ENCODE measurements at places on chromosomes 1 and 21.
A peak's percentile ranks its signal among the peaks of the same experiment; 100 is the strongest.

DNA sequence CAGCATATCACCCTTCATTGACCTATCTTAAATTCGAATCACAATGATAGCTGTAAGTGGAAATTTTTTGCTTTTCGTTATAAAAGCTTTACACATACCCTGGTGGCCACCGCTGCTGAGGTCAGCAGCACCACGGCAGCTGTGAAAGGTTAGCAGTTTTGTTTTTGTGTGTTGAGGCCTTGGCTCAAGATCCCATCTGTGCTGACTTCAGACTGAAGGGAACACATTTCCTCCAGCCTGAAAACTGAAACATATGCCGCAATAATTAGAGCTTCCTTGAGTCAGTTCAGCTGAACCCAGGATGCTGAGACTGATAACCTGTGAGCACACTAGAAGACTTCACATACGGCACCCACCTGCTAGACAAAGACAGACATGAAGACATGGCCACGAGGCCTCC, 103.0 kb downstream of the SMYD3 start:
- no peak for DNase-seq

- no peak for DNase-seq
Observed at GRCh38 chr1:87121711-87122163, 206.9 kb upstream of the LMO4 start.

GRCh38 chr1:54221867-54222484, 22.0 kb downstream of the MRPL37 start:
- no peak for DNase-seq

- DNase-seq = peak; percentile 27
Observed at GRCh38 chr21:43193651-43194302, 25.0 kb downstream of the CRYAA start.

DNA sequence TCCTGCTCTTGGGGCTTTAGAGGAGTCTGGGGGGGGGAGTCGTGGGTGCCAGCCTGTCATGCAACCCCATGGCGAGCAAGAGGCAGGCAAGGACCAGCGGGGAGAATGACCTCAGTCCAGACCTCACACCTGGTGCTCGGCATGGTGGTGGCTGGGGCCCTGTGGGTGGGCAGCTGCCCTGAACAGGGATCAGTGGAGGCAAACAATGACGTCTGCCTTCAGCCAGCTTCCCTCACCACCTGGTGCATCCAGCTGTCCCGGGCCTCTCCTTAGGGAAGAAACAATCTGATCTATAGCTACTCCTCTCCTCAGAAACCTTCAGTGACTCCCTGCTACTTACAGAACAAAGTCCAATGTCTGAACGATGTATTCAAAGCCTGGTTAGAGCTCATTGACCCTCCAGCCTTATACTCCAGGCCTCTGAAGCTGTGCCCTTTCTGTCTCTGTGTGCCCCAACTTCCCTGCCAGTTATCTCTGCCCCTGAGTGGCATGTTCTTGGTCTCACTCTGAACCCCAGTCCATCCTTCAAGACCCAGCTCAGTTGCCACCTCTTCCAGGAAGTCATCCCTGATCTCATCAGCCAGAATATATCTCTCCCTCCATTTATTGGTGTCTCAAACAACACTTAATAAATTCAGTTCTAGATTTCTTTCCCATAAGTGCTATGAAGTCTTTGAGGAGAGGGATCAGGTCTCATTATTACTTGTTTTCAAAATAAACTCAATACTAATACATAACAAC, 6.6 kb downstream of the PADI2 start:
- DNase-seq = no peak

- DNase-seq = no peak
Observed at GRCh38 chr1:213268221-213268620, 217.2 kb downstream of the RPS6KC1 start.

DNA sequence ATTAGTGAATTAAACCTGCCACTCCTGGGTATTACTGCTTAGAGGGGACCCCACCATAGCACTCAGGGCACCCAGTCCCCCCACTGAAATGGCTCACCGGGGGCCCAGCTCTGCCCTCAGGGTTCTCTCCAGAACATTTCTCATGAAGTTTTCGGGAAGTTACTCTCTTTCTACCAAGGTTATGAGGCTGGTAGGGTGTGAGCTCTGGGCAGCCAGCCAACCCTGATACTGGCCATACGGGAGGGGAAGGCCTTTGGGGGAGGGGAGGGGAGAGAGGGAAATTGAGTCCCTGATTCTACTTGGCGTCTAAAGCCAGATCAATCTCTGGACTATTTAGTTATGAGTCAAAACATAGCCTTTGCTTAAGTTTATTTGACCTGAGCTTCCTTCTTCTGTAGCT, 12.9 kb upstream of the PDE9A start:
- no peak for DNase-seq

- DNase-seq = peak; percentile 23
Observed at GRCh38 chr1:97603776-97604175, 317.1 kb downstream of the DPYD start.

GRCh38 chr1:58900396-58900795, 116.5 kb upstream of the JUN start:
- DNase-seq = no peak

- DNase-seq = no peak
Observed at GRCh38 chr1:24179251-24179840, 7.7 kb downstream of the IFNLR1 start.

GRCh38 chr1:87231703-87232367, 96.8 kb upstream of the LMO4 start:
- no peak for DNase-seq

DNA sequence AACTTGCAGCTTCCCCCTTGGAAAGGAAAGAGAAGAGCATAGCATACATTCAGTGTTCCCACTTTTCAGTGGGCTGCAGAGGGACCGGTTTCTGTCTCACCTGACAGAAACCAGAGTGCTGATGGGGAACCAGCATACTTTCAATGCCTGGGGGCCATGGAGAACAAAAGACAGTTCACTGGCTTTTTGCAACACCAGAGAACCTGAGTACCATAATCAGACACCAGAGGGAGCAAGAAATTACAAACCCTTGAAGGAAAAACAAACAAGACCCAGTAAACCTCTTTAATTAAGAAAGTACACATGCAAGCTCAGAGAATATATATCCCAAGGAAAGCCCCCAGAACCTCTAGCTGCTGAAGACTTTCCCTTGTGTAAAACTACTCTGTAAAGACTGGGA, 51.1 kb downstream of the CSMD2 start:
- no peak for DNase-seq

DNA sequence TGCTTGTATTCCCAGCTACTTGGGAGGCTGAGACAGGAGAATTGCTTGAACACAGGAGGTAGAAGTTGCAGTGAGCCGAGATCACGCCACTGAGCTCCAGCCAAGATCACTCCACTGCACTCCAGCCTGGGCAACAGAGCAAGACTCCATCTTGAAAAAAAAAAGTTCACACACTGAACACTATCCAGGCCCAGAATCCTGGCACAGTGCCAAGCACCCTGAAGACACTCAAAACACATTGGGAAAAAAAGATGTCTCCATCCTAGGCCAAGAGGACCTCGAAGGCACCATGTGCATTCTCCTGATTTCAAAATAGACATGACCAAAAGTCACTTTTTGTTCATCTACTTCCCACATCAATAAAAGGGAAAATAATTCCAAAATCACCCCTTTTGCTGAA, 38.7 kb downstream of the SLC9A1 start:
- no peak for DNase-seq

GRCh38 chr1:74343216-74343615, 108.0 kb downstream of the TNNI3K start:
- DNase-seq = peak; percentile 75

- DNase-seq = no peak
Observed at GRCh38 chr1:162299018-162299417, 77.6 kb downstream of the SPATA46 start.

GRCh38 chr1:227136210-227136820, 182.0 kb downstream of the CDC42BPA start:
- DNase-seq = peak; percentile 56

GRCh38 chr1:8822373-8823294, 5.2 kb upstream of the RERE start:
- DNase-seq = no peak

- DNase-seq = no peak
Observed at GRCh38 chr1:23421753-23422240, 2.8 kb downstream of the TCEA3 start.

DNA sequence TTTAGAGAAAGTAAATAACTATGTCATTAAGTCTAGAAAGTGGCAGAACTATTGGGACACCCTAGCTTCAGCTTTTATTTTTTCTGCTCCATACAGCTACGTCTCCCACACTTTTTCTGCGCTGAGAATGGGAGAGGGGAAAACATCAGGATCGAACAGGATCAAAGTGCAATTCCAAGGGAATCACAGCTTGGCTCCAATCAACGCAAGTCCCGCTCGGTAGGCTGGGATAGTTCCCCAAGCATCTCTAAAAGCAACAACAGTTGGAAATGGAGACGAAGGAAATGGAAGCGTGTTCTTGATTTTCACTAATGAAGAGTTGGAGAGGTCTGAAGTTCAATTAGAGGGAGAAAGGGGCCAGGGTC, 536 bp downstream of the HMGCL start:
- DNase-seq = no peak

DNA sequence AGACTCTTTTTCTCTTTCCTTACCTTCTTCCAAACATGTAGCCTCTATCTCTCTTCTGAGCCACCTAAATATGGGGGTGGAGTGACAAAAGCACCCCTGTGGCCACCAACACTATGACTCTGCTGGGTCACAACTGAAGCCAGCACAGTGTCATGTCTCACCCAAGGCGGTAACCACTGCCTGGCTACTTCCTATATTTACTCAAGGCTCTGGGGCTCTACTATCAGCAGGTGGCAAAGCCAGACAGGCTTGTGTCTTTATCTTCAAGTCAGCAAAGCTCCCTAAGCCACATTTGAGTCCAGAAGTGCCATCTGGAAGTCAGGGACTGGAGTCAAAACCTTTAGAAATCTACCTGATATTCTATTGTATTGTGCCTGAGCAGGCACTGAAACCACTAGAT, 1515.2 kb downstream of the PLA2G4A start:
- DNase-seq = no peak

DNA sequence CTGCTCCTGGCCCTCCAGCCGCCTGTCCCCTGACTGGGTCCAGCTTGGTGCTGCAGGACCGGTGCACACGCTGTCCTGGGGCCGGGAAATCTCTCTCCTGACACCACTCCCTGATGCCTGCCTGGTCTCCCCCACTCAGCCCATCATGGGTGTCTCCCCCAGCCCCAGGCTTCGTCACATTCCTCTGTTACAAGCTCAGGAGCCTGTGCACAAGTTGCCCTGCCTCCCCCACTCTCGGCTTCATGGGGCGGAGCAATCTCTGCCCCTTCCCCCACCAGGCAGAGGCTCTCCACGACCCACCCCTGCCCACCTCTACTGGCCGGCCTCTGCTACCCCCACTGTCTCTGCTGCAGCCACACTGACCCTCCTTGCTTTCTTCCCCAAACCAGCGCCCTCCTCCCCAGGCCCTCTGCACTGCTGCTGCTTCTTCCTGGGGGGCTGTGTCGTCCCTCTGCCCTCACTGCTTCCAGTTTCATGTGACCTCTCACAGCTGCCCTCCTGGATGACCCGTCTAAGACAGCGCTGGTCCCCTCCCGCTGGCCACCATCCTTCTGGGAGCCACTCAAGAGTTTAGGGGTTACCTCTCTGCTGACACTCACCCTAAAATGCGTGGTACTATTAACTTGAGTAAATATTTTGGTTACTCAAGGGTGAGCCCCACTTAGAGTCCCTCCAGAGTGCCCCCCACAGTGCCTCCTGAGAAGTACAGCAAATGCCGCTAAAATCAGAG, 5.7 kb upstream of the RIPK4 start:
- DNase-seq = no peak

DNA sequence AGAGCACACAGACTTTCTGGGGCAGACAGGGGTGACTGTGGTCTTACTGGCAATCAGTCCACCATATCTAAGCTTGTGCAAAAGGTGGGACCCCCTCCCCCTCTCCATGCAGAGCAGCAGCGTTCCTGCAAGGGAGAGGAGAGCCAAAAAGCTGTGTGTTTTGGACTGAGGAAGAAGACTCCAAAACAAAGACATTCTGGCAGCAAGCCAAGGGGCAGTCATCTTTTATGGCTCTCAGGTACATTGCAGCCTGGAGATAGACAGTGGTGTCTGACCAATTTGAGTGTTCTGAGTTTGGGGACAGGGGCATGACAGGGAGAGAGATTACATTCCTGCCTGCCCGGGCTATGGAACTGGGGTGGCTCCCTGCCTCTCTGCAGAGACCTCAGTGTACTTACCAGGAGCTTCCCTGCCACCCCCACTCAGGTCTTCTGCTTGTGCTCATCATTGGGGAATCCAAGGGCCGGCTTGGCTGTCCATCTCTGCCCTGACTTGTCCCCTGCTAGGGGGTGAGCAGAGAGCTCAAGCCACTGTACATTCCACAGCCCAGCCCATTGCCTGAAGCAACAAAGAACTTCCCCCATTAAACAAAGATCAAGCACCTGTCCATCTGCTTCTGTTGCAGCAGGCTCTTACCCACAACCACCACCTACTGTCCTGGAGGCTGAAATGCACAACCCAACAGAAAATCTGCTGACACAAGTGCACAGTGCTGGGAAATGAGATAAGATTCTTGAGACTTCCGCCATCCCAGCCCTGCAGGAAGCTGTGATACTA, 131.1 kb downstream of the EVI5 start:
- DNase-seq = no peak

DNA sequence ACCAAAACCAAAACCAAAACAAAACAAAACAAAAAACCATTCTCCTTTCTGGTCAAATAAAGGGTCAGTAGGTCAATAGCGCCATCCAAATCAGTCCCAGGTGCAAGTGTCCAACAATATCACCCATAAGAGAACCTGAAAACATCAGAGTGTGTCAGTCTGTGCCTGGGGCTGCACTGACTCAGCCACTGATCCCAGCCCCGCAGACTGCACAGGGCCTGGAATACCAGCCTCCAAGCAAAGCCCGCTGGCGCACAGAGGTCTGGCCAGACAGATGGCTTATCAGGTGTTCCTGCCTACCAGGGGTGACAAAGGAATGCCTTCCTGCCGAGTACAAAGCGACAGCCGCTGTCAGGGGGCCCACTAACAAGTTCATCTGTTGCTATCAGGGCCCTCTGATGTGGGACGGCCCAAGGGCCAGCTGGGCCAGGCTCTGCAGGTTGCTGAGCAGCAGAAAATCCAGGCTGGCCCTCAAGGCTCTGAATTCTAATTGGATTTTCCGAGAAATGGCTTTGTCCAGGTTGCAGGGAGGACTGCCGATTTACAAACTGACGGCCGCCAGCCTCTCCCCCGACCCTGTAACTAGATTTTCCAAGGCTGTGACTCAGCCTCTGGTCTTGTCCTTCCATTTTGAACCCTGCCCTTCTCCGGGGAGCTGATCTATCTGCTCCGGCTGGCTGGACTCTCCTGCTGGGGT, 13.7 kb upstream of the TMEM51 start:
- peak; percentile 95 for DNase-seq

GRCh38 chr1:164417016-164417704, 141.8 kb upstream of the PBX1 start:
- no peak for DNase-seq

- DNase-seq = no peak
Observed at GRCh38 chr1:186757851-186758250, 70.9 kb upstream of the PLA2G4A start.

GRCh38 chr21:41928621-41929220, 25.1 kb downstream of the C2CD2 start:
- no peak for DNase-seq

Data from SK-N-DZ (cell line).